ENCODE measurements at places on chromosomes 13 and 19. TPM values are rescaled to one million over a fixed set of nuclear protein-coding genes. Genes with fewer than 3 reads are reported as not detected.

The WDFY2 gene
- total RNA-seq = 4.9 TPM

The TMIGD2 gene
- not detected for total RNA-seq

The OR7C1 gene
- not detected for total RNA-seq

The TINCR gene
- total RNA-seq = 0.06 TPM

The HS6ST3 gene
- 0.79 TPM for total RNA-seq

The CEBPG gene
- 15.8 TPM for total RNA-seq

The RFXAP gene
- 3.8 TPM for total RNA-seq

The PSG11 gene
- not detected for total RNA-seq

The HSD17B14 gene
- 4.9 TPM for total RNA-seq

The HCN2 gene
- total RNA-seq = 23.2 TPM

The ZNF442 gene
- total RNA-seq = 3.7 TPM

The PPM1N gene
- 0.96 TPM for total RNA-seq

The PRR22 gene
- 1.7 TPM for total RNA-seq

The TEKTIP1 gene
- not detected for total RNA-seq

The POLR2I gene
- total RNA-seq = 133 TPM

The RASAL3 gene
- total RNA-seq = 2.5 TPM

The KIR2DL3 gene
- not detected for total RNA-seq

GRCh38 chr13:112104881-112105234 is 37.9 kb downstream of the SOX1 start:
- no peak for DNase-seq

- DNase-seq = no peak
Measured at GRCh38 chr19:48731452-48731851, 9.0 kb downstream of the RASIP1 start.

GRCh38 chr19:52941941-52942385 is 18.7 kb upstream of the ZNF888 start:
- peak; percentile 70 for DNase-seq

DNA sequence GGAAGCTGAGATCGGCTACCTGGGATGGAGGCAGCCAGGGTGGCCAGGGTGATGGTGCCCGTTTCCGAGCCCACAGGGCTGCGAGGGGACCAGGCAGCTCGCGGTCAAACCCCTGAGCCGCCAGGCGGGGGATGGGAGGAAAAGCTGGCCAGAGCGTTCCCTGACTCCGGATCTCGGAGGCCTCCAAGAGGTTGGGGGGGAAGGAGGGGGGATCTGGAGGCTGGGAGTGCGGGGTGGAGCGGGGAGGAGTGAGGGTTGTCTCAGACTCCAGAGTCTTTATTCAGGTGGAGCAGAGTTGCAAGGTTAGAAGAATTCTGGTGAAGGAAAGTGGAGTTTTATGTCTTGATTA is 1.1 kb downstream of the CACNG7 start:
- DNase-seq = peak; percentile 36

- no peak for DNase-seq
Measured at GRCh38 chr19:45879055-45879454, 6.9 kb downstream of the IRF2BP1 start.

DNA sequence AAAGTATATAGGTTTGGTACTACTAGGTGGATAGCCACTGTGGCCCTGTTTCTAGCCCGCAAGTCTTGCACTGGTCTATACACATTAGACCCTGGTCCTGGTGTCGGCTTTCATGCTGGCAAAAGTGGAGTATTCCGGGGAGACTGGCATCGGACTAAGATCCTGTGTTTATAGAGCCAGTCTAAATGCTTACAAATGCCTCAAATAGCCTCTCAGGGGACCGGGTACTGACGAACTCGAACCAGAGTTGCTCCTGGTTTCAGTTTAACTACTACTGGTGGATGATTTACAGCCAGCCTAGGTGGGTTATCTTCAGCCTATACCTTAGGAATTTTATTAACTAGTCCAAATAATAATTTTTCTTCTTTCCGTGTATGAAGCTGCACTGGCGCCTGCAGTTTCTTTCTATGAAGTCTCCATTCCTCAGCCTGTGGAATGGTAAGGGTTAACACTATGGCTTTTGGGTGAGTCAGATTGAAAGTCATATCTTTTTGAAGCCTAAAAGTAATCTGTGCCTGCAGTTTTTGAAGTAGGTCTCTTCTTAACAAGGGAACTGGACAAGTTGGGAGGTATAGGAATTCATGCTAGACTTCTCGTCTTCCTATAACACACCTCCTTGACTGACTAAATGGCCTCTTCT is 51.3 kb downstream of the OR10H4 start:
- no peak for DNase-seq

- DNase-seq = no peak
Measured at GRCh38 chr13:44237881-44238421, 135.7 kb upstream of the SERP2 start.

- DNase-seq = peak; percentile 84
Measured at GRCh38 chr19:47723581-47723940, 10.3 kb downstream of the EHD2 start.

- DNase-seq = no peak
Measured at GRCh38 chr13:77298426-77298825, 28.5 kb downstream of the MYCBP2 start.

DNA sequence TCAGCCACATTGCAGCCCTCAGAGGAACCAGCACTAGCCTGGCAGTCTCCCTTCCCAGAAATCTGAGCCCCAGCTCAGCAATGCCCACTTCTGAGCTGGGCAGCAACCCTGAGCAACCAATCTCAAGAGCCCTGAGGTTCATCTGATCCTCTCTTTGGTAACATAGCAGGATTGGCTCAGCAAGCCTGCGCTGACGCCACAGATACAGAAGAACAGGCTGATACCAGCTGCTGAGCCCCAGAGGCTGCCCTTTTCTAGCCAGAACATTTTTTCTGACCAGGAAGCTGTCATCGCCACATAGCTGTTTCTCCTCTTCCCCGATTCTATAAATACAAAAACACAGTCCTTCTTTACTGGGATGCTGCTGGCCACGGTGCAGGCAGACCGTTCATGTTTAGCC is 59.8 kb downstream of the TRPM4 start:
- peak; percentile 63 for DNase-seq

DNA sequence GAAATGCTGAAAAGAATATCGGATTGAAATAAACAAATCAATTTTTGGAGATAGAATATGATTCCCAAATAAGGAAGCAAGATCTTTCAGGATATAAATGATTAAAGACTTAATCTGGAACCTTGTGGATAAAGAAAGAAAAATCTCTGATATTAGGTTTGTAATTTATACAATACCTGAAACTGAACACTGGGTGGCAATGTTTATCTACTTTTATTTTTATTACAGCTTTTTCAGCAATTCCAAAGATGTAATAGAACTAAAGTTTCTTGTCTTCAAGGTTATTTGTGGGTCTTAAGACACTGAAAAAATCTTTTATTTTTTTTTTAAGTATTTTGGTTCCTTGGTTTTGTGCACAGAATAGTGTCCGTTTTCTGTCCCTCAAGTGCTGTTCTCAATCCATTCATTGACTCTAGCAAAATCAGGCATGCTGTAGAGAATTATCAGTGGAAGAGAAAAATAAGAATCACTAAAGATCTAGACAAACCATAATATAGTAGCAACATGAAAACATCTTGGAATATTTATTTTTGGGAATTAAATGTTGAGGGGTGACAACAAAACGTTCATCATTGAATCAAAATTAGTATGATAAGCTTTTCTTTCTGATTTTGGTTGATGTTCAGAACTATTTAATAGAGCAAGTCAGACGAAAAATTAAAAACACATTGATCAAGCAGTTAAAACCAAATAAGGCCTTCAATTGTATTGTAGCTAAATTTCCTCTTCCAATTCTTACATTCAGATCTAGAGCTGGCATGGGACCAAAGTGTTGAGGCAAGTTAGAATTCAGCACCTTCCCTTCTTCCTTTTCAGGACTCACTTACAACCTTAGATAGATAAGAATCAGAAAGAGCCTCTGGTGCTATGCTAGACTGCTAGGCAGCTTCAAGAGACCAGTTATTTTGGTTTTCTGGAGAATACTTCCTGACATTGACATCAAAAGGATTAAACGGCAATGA is 704.4 kb upstream of the PCDH20 start:
- DNase-seq = no peak

- DNase-seq = no peak
Measured at GRCh38 chr19:39449116-39449797, 3.9 kb downstream of the SUPT5H start.

- no peak for DNase-seq
Measured at GRCh38 chr19:7007859-7008258, 13.4 kb downstream of the MBD3L2B start.

GRCh38 chr13:89474432-89474831 is 1803.3 kb downstream of the SLITRK5 start:
- no peak for DNase-seq

DNA sequence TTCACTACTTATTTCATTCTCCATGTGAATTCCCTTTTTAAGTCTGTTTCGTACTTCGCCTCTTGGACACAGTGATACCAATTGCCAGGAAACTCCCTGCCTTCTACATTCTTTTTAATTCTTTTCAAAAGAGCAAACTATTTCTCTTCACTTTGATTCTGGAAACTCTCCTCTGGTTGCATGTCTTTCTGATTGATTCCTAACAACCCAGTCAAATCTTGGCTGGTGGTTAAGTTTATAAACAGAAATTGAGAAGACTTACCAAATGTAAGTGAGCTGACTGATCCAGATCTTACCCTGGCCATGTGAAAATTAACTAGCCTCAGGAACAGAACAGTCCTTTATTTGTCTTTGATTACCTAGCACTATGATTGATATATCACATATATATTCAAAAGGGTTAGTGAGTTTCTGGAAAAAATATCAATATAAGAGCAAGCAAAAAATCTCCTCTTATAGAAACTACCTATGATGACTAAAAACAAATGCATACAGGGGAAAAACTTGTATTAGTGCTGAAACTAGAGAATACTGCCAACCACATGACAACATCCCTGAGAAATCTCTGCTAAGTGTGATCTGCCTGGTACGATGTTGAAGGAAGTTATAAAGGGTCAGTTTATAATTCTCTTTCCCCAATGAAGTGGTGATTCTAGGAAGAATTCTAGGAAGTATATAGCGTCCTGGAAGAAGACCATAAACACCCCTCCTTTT is 152.6 kb upstream of the HTR2A start:
- DNase-seq = no peak

GRCh38 chr19:39342647-39343305 is 555 bp downstream of the SAMD4B start:
- DNase-seq = peak; percentile 69

DNA sequence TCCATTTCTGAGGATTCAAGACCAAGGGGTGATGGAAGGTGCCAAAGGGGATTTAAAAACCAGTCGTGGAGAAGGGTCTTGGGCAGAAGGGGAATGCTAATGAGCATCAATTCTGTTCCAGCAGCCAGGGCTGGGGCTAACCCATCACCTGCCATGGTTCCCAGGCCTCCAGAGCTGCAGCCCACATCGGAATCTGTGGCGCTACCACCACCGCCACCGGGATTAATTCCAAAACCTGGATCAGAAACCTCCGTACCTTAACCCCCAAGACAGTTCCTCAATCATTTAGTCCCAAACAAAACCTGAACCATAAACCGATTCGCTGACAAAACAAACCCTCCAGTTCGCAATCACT is 583 bp downstream of the ZNF615 start:
- no peak for DNase-seq

DNA sequence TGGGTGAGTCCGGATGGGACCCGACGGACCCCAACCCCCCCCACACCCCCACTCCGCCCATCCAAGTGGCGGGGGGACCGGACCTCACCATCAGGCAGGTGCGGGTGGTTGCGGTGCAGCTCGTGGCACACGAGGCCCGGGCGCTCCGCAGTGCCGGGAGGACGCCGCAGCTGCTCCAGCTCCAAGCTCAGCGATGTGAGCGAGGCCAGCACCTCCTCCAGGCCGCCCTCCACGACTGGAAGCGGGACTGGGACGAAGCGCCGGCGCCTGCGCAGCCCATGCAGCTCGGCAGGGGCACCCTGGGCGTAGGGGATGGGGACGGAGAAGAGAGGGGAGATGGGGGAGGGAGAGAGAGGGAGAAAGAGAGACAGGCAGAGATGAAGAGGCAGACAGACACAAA is 30.1 kb upstream of the OLFM2 start:
- DNase-seq = no peak

GRCh38 chr13:111598747-111599146 is 278.3 kb downstream of the TEX29 start:
- no peak for DNase-seq

- DNase-seq = peak; percentile 80
Measured at GRCh38 chr19:45876411-45877197, 9.3 kb downstream of the IRF2BP1 start.

GRCh38 chr19:34135054-34135800 is 37.1 kb upstream of the LSM14A start:
- no peak for DNase-seq

- DNase-seq = no peak
Measured at GRCh38 chr19:37988758-37989635, 82.0 kb downstream of the SIPA1L3 start.

GRCh38 chr13:98303858-98304257 is 126.8 kb upstream of the RNF113B start:
- DNase-seq = no peak

GRCh38 chr13:32840989-32841713 is 175.1 kb upstream of the KL start:
- peak; percentile 30 for DNase-seq

- no peak for DNase-seq
Measured at GRCh38 chr13:98123176-98123575, 19.7 kb upstream of the FARP1 start.

- DNase-seq = no peak
Measured at GRCh38 chr19:4295972-4296771, 6.0 kb downstream of the TMIGD2 start.

DNA sequence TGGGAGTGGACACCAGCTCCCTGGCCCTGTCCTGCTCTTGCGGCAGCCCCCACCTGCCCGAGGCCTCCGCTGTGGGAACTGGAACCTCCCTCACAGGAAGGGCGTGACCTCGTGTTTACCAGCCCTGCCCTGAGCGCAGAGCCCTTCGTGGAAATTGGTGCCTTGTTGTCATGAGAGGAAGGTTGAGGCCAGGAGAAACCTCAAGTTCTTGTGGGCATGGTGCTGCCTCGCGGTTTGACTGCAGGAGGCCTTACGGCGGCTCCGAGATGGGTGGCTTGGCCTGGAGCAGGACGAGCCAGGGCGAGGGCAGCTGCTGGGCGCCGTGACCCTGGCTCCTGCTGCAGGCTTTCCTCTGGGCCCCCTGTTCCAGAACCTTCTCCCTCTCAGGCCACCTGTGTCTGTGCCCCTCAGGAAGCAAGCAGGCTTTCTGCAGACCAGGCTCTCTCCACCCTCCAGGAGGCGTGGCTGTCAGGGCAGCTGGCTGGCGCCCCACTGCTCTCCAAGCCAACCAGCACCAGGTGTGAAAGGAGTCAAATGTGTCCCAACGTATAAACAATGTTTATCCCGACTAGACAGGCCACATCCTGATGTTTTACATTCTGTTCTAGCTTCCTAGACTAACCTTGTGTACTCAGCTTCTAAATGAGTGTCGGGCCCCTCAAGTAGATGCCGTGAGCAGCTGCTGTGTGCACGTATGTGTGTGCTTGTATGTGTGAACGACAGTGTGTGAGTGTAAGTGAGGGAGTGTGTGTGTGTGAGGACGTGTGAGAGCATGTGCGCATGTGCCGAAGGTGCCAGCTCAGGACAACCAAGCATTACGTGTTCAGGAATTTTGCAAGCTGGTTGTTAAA is 10.4 kb upstream of the RASA3 start:
- DNase-seq = no peak

DNA sequence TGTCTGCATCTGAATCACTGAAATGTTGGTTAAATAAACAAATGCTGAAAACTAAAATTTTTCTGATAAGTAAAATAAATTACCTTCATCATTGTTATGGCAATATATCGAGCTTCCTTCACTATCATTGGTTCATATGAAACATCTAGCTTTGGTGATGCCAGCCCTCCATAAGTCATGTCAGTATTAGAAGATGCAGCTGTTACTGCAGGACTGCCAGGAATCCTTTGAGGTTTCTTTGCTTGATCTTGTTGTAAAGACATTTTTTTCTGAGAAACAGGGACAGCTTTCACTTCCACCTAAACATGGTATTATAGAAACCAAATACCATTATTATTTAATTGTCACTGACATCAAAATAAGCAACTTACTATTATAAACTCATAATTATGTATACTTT is 123.7 kb upstream of the FBXL3 start:
- DNase-seq = no peak
